ENCODE measurements at places on chromosomes 3 and 15.

- no peak for DNase-seq
Measured at GRCh38 chr3:160738048-160738447, 18.0 kb upstream of the PPM1L start.

DNA sequence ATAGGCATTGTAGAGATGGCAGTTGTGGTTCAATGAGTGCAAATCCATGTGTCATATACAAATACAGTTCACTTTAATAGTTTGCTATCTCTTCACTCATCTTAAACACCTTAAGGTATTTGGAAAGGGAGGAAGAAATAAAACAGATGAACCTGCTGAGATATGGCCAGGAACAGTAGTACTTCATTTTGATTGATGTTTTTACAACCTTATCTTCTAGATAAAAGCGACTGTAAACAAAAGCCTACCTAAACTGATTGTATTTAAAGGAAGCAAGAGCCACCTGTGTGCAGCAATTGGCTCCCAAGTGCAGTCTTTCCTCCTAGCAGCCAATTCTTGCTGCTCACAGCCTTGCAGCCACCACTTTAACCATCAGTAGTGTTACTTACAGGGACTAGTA is 217.7 kb downstream of the CDIN1 start:
- DNase-seq: no peak

DNA sequence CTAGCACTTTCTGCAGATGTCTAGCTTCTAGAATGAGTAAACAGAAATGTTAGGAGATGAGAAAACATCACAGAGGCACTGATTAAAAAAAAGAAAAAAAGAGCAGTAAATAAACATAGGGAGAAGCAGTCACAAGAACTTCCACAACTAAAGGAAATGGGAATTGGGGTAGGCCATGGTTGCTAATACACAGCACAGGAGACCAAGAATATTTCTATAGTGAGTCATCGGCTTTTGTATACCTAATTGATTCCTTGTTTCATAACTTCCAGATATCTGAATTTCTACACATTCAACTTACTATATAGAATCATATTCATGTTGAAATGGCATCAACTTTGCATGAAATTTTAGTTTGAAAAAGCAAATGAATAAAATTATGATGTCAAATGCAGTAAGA is 47.3 kb upstream of the TCF12 start:
- no peak for DNase-seq

- DNase-seq: no peak
Measured at GRCh38 chr3:140834266-140835037, 107.2 kb upstream of the SLC25A36 start.

- DNase-seq: no peak
Measured at GRCh38 chr3:134080761-134081160, 51.0 kb upstream of the SLCO2A1 start.

- no peak for DNase-seq
Measured at GRCh38 chr3:78123058-78123457, 1083.2 kb downstream of the ROBO2 start.

DNA sequence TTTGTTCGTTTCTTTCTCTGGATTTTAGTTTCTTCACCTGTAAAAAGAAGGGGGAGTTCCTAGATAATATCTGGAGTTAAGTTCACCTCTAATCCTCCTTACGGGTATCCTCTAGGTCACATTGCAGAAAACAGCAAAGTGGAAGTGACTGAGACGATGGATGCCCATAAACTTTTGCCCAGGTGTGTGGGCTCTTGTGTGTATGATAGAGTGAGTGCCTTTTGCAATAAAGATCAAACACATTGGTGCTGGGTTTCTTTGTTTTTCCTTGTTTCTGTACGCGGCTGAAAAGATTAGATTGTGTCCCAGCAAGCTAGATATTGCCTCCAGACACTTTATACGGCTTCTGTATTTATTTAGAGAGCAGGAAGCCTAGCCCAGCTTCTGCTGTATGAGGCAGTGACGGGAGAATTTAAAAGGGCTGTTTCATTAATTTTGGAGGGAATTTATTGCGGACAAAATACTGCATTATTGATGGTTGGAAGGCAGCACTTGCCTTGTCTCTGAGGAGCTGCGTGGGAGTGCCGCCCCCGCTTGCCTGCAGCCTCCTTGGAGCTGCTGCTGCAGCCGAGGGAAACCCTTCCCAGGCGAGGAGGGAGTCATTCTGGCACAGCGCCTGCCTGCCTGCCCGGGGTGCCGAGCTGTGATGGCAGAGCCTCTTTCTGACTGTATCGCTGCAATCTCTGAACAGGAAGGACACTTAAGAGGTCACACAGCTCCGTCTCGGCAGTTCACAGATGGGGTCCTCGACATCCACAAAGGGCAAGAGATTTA is 38.5 kb downstream of the PYDC2 start:
- no peak for DNase-seq

DNA sequence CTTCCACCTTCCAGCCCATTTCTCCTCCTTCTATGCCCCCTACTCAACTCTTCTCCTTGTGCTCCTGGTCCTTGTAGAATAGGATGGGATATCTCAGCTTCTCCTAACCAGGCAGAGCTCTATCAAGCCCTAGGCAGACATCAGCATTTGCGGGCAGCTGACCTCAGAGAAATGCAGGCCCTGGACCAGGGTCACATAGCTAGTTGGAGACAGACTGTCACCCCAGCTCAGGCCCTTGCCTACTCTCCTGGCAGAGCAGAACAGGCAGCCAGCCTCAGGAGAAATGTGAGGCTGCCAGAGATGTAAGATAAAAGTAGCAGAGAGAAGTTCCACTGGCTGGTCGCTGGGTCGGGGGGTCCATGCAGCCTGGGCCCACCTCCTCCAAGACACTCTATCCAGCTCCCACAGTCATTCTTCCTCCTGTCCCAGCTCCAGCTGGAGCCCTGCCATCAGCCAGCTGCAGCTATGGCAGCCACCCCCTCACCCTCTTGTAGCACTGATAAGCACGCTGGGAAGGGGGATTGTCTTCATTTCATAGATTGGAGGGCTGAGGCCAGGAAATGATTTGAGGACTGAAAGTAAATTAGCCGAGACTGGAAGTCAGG is 4.0 kb downstream of the CYP8B1 start:
- DNase-seq: no peak

GRCh38 chr3:36893137-36893557 is 51.7 kb downstream of the TRANK1 start:
- peak; percentile 66 for DNase-seq

DNA sequence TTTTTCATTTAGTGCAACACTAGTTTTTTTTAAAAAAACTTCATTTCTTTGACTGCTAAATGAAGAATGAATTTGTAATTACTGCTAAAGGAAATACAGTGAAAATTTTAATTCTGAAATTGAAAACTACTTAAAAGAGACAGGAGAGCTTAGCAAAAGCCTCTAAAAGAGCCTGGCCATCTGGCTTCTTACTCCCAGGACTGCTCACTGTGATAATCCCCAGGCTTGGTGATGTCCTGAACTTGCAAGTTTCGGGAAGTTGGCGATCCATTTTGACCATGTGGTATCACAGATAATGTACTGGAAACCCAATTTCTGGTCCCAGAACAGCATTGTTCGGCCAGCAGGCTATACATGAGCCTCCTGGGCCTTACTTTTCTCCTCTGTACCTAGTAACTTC is 292.1 kb downstream of the FGF12 start:
- no peak for DNase-seq
